Skeletal muscle cell (primary cell): ENCODE measurements at places on chromosomes 6 and 20.

DNA sequence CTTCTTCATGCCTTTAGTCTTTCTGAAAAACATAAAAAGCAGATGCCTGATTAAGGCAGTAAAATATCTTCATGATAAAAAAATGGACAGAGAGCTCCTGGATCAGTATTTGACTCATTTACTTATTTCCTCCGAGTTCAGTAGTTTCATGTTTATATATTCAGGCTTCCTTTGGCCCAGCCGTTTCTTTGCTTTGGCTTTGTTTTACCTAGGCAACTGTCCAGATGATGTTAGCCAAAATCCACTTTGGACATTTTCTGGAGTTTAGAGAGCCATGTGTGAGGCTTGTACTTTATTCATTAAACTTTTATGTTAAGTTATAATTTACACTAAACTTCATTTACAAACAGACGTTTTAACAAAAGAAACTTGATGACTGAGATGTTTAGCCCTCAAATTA, 307.1 kb upstream of the RSPO3 start:
- peak; percentile 29 for DNase-seq

GRCh38 chr6:170128346-170128745, 162.5 kb downstream of the DLL1 start:
- no peak for DNase-seq

DNA sequence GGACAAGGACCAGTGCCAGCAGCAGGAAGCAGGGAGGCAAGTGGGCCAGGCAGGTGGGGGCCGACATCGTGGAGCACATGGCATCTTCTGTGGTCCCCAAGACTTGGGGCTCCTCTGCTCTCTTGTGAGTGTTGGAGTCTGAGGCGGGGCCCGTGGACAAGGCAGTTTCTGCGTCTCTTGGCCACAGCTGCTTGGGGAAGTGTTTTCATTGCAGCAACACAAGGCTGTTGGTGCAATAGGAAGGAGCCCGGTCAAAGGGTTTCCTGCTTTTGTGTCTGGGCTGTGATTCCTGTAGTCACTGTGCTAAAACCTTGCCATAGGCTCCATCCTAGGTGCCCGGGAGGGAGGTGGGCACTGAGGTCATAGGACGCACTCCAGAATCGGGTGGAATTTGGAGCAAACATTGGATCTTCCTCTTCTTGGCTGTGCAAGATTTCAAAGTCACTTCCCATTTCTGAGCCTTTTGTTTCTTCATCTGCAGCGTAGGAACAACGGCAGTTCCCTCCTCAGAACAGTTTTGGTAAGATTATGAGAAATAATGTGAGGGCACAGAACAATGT, at the start of gene SIRPB2:
SIRPB2 (minus strand) TSS at position 140 of the 560 bp plus-strand sequence; CDS start at position 79, 61 bp downstream.
- DNase-seq = no peak

GRCh38 chr6:88650029-88650619, 313.3 kb downstream of the RNGTT start:
- DNase-seq = peak; percentile 47

GRCh38 chr6:156585859-156586258, 191.3 kb upstream of the ARID1B start:
- no peak for DNase-seq

DNA sequence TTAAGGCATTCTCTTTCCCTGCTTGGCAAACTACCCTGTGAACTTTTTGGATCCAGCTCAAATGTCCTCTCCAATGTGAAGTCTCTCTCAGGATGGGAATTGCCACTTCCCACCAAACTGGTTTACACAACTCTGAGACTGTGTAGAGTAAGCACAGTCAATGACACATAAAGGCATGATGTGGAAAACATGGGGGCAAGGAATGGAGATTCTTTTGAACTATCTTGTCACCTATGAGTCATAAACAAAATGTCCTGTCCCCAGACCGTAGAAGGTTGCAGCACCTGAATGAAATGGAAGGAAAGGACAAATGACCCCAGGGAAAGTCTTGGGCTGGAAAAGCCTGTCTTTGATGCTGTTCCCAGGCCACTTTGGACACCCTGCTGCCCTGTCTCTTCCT, 11.0 kb upstream of the KIF13A start:
- no peak for DNase-seq
